ENCODE measurements at places on chromosomes 5 and 9.

- DNase-seq = no peak
Observed at GRCh38 chr5:53478411-53479044, 1.9 kb upstream of the FST start.

- no peak for DNase-seq
Observed at GRCh38 chr9:109118808-109119438, 824 bp downstream of the TMEM245 start.

DNA sequence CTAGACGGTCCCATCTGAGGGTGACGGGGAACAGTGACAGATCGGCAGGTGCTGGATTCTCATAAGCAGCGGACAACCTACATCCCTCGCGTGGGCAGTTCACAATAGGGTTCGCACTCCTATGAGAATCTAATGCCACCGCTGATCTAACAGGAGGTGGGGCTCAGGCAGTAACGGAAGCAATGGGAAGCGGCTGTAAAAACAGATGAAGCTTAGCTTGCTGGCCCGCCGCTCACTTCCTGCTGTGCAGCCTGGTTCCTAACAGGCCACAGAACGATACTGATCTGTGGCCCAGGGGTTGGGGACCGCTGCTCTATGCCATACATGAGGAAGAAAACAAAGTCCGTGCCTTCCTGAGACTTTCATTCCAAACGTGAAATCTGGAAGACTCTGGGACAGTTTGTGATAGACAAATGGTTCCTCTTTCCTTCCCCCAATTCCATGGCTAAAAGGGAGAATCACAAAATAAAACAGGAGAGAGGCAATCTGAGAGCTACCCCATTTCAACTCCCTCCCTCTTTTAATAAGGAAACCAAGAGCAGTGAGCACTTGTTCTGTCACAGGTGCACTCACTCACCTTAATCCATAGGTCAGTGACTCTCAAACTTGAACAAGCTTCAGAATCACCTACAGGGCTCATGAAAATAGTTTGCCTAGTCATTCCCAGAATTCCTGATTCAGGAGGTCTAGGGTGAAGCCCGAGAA, 12.1 kb downstream of the PDCL start:
- DNase-seq = peak; percentile 49

- no peak for DNase-seq
Observed at GRCh38 chr5:36444582-36445418, 143.1 kb upstream of the RANBP3L start.

DNA sequence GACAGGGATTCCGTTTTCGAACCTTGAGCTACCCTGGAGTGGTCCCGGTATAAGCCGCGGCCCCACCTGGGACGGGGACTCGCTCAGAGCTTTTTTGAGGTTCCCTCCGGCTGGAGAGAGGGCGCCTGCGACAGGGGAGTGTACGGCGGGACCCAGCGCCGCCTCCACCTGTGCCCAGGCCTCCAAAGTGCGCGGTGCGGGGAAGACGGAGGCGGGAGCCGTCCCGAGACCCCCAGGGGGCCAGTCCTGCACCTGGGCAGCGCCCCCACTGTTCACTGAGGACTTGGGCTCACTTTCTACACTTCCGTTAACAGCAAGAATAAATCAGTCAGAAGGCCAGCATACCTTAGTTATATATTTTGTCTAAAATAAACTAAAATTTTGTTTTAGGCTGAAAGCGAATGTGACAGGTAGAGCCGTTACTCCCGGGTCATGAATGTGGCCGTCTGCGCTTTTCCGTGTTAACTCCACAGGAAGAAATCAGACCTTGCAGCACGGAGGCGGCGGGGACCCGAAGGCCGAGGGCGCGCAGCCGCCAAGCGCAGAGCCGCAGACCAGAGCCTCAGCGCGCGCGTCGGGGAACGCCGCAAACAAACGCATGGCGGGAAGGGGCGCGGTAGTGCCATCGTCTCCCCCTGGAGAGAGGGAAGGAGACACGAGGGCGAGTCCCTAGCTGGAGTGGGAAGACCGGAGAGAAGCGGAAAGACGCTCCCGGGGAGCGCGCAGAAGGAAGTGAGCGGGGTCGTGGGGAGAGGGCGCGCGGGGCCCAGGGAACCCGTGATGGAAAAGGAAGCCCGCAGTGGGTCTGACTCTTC, 14.1 kb downstream of the TRIM7 start:
- no peak for DNase-seq

DNA sequence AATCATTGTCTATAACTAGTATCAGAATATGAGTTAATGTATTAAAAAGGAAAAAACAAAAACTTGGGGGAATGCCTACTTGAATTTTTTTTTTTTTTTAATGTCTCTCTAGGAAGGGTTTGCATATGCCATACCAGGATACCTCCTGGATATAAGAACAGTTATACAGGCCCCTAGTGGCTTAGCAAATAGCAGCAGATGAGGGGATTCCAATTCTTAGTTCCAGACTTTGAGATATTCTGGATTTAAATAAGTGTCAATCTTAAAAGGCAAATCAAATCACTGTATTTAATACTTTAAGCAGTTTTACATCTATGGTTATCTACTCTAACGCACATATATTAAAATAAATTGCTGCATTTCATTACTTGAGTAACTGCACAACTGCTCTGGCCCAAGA, 1055.5 kb upstream of the DMAC1 start:
- DNase-seq = no peak

GRCh38 chr9:130207241-130207992, 35.2 kb downstream of the NCS1 start:
- DNase-seq = no peak

GRCh38 chr9:114037961-114038723, 40.0 kb downstream of the AMBP start:
- no peak for DNase-seq

DNA sequence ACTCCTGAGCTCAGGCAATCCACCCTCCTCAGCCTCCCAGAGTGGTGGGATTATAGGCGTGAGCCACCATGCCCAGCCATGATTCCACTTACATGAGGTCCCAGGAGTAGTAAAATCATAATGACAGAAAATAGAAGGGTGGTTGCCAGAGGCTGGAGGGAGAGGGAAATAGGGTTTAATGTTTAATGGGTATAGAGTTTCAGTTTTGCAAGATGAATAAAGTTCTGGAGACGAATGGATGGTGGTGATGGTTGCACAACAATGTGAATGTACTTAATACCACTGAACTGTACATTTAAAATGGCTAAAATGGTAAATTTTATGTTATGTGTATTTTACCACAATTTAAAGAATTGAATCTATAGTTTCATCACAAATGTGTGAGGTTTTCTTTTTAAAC, 146.5 kb upstream of the ABCA1 start:
- DNase-seq = no peak

DNA sequence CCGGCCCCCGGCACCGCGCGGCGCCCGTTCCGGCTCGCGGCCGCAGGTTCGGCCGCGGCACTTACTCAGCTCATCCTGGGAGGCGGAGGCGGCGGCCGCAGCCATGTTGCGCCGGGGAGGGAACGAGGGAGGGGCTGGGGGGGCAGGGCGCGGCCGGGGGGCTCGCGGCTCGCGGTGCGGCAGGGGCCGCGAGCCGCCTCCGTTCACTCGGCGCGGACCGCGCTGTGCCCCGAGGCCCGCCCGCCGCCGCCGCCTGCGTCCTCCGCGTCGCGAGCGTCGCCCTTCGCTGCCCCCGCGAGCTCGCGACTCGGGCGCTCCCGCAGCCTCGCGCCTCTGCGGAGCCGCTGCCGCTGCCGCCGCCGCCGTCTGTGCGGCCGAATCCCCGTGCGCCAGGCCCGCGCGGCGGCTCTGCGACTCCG, 735 bp downstream of the ECPAS start:
- no peak for DNase-seq

All from KG1 (cell line).